SK-MEL-5 (cell line): ENCODE measurements at places on chromosomes 11 and 22.

DNA sequence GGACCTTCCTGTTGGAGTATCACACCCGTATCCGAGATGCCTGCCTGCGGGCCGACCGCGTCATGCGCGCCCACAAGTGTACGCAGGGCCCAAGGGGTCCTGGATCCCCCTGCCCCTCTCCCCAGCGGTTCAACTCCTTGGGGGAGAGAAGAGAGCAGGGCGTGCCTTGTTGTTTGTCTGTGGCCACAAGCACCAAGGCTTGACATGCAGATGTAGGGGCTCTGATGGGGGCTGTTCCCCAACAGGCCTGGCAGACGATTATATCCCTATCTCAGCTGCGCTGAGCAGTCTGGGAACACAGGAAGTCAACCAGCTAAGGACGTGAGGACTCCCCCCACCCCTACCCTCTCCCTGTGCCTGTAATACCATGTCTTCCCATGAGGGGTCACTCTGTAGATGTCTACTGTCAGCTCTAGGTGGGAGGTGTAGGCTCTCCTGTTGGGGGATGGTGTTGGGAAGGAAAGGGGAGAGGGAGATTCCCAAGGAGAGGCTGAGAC is 6.8 kb downstream of the CFL1 start:
- DNase-seq = peak; percentile 52

- peak; percentile 76 for DNase-seq
Measured at GRCh38 chr22:22848364-22848866, 39.2 kb upstream of the IGLL5 start.

DNA sequence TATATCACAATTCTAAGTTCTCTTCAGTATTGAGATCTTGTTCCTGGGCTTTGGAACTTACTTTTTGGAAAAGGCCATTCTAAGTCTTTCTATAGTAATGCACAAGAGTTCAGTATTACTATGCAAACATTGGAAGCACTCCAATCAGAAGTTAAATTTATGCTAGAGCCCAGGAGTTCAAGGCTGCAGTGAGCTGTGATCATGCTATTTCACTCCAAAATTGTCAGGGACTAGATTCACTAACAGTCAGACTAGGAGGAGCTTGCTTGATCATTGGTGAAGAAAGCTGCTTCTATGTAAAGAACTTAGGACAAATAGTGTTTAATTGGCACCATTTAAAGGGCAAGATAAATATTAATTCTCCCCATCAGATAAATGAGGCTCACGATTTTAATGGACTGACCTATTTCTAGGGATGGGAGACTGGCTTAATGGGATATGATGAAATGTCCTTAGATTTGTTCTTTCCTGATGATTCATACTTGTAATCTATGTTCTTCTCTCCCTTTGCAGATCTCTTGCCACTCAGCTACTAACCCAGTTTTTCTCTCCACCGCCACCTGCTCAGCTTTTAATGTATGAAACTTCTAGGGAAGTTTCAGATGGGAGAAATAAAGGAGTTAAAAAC is 32.6 kb upstream of the TMEM123 start:
- no peak for DNase-seq

GRCh38 chr11:22763166-22763565 is 66.4 kb downstream of the SVIP start:
- DNase-seq = no peak

DNA sequence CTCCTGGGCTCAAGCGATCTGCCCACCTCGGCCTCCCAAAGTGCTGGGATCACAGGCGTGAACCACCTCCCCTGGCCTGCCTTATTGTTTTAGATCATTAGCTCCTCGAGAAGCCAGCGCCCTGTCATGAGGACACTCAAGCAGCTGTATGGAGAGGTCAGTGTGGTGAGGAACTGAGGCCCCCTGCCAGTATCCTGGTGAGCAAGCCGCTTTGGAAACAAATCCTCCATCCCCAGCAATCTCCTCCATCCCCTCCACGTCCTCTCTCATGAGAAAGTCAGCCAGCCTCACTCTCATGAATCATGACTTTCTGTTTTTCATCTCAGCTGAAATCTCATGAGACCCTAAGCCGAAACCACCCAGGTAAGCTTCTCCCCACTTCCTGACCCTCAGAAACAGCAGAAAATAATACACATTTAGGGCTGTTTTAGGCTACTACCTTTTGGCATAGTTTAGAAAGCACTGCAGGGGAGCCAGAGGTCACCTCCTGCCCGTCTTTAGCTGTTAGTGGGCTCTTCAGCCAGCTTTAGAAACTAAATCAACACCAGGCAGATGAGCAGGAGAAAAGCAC is 56.0 kb downstream of the CTTN start:
- DNase-seq = no peak

DNA sequence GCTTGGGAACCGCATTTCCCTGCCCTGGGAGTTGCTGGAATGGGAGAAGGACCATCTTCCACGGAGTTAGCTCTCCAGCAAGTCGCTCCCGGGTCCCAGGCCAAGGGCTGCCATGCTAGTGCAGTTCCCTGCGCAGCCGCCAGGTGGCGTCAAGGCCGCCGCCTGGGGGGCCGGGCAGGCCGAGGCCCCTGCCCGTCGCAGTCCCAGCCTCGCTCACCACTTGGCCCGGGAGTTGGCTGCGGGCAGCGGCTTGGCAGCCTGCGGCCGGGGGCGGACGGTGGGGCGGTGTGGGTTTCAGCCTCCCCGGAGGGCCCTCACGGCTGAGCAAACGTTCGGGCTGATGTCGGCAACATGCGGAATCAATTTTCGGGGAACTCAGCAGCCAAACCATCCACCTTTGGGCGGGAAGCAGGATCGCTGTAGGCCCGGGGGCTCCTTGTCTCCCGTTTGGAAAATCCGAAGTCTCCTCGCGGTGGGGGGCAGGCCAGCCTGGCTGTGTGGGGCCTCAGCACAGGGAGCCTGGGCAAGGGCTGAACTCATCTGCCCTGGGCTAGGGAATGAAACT is 415.1 kb downstream of the SOX6 start:
- DNase-seq = no peak

- DNase-seq = peak; percentile 63
Measured at GRCh38 chr11:117096201-117096991, 1.8 kb downstream of the SIK3 start.

GRCh38 chr11:28756977-28757376 is 648.8 kb downstream of the METTL15 start:
- no peak for DNase-seq

DNA sequence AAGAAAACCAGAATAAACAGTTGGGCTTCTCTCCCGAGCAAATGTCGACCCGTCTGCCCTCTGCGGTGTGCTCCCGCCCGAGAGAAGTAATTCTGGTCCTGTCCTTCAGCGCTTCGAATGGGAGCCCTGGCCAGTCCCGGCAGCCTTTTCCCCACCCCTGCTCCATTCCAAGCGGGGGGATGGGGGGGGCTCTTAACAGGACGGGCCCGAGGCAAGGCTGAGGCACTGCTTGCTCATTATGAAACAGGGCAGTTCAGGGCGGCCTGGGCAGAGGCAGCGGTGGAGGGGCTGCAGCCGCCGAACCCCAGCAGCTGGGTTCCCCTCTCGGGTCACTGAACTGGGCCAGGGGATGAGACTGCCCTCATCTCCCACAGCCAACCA is 9.1 kb downstream of the BACE1-AS start:
- no peak for DNase-seq

GRCh38 chr11:92625894-92626293 is 343.6 kb upstream of the MTNR1B start:
- DNase-seq = no peak

DNA sequence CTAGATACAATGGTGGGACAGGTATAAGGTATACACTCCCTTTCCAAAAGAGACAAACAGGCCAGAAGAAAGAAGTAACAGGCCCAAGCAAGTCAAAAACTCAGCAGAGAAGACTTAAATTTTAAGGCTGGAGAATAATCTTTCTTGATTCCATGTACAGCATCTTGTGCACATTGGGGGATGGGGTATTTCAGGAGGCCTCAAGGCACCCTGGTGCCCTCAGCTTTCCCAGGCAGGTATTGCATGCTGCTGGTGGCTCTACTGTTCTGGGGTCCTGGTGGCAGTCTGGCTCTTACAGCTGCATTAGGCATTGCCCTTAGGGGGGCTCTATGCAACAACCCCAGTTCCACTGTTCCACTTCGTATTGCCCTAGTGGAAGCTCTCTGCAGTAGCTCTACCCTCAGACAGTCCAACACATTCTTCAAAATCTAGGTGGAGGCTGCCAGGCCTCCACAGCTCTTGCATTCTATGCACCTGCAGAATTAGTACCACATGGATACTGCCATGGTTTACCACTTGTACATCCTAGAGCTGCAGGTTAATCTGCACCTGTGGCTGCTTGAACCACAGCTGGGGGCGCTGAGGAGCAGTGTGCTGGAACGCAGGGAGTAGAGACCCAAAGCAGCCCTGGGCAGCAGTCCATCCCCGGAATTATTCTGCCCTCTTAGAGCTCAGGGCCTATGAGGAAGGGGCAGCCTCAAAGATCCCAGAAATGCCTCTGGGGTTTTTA is 4.2 kb upstream of the CTSC start:
- DNase-seq = peak; percentile 38

GRCh38 chr11:105244160-105244825 is 104.7 kb upstream of the CARD18 start:
- peak; percentile 88 for DNase-seq

DNA sequence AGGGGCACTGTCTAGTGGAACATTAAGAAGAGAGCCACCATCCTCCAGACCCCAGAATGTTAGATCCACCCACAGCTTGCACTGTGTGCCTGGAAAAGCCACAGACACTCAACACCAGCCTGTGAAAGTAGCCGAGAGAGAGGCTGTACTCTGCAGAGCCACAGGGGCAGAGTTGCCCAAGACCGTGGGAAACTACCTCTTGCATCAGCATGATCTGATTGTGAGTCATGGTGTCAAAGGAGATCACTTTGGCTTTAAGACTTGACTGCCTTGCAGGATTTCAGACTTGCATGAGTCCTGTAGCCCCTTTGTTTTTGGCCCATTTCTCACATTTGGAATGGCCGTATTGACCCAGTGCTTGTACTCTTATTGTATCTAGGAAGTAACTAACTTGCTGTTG is 115.9 kb upstream of the CCDC179 start:
- peak; percentile 16 for DNase-seq

DNA sequence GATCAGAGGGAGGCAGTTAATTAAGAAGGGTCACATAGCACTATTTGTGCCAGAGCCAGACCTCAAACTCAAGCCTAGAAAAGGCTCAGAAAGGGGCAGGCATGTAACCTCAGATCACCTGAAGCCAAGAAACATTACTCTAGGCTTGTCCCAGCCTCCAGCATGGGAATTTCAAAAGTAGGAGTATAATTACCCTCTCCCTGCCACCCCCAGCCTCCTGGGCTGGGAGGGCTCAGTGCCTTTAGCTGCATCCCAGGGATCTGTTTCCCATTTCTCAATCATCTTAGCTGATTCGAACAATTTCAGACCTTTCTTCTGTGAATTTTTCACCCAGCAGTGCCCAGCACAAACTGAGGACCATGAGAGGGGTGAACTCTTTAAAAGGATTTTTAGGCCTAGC is 33.1 kb upstream of the LRRC10B start:
- DNase-seq = no peak

- DNase-seq = no peak
Measured at GRCh38 chr22:24009227-24010017, 1.7 kb upstream of the CABIN1 start.

- no peak for DNase-seq
Measured at GRCh38 chr11:12540913-12541582, 133.2 kb upstream of the TEAD1 start.

DNA sequence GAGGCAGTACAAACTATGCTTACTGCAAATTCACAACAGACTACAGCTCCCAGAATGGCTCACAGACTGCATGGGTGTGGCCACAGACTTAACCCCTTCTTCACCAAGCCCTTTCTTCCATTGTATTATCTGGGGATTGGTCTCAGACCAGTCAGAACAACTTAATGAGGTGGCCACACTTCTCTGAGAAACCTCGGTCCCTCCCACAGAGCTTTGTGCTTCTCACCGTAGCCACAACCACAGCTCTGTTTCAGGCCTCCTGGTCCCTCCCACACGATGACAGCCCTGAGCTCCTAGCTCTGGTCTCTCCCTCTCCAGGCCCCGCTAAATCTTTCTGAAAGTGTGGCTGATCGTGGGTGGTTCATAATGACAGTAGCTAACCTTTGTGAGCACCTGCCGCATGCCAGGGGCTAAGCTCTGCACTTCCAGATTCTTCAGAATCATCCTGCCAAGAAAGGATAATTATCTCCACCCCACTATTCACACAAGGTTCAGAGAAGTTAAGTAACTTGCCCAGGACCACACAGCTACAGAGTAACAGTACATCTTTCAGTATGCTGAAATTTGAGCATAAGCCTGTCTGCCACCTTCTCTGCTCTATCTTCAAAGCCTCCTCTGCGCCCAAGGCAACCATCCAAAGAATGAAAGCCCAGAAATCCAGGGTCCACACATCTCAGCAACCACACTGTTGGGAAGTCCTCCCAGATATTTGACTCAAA is 5.4 kb downstream of the PDE2A start:
- no peak for DNase-seq

- no peak for DNase-seq
Measured at GRCh38 chr11:114598461-114598860, 2.9 kb upstream of the NXPE4 start.

GRCh38 chr11:65130631-65131416 is 3.5 kb downstream of the SYVN1 start:
- no peak for DNase-seq

DNA sequence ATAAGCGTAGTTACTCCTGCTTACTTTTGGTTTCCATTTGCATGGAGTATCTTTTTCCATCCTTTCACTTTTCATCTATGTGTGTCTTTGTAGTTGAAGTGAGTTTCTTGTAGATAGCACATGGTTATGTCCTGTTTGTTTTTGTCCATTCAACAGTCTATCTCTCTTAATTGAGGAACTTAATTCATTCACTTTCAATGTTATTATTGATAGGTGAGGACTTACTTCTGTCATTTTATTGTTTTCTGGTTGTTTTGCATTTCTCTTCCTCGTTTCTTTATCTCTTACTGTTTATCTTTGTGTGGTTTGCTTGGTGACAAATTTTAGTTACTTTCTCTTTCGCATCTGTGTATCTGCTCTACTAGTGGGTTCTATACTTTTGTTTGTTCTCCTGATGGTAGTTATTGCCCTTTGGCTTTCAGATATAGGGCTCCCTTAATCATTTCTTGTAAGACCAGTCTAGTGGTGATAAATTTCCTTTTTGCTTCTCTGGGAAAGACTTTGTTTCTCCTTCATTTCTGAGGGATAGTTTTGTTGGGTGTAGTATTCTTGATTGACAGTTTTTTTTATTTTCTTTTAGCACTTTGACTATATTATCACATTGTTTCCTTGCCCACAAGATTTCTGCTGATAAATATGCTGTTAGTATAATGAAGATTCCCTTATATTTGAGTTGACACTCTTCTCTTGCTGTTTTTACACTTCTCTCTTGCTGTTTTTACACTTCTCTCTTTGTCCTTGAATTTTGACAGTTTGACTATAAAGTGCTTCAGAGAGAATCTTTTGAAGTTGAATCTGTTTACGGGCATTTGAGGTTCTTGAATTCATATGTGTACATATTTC is 9.0 kb upstream of the RAG1 start:
- no peak for DNase-seq

- no peak for DNase-seq
Measured at GRCh38 chr11:117127171-117127901, 16.8 kb upstream of the PAFAH1B2 start.
